ENCODE measurements at places on chromosomes 6 and 20.

- DNase-seq, result no peak
Observed at GRCh38 chr6:78400076-78400475, 467.3 kb upstream of the IRAK1BP1 start.

- DNase-seq, result no peak
Observed at GRCh38 chr6:104506429-104506828, 353.3 kb downstream of the HACE1 start.

- peak; percentile 56 for DNase-seq
Observed at GRCh38 chr20:1418350-1418749, 25.5 kb upstream of the FKBP1A start.

GRCh38 chr6:130966344-130966980 lies 96.6 kb downstream of the EPB41L2 start:
- DNase-seq, result no peak

DNA sequence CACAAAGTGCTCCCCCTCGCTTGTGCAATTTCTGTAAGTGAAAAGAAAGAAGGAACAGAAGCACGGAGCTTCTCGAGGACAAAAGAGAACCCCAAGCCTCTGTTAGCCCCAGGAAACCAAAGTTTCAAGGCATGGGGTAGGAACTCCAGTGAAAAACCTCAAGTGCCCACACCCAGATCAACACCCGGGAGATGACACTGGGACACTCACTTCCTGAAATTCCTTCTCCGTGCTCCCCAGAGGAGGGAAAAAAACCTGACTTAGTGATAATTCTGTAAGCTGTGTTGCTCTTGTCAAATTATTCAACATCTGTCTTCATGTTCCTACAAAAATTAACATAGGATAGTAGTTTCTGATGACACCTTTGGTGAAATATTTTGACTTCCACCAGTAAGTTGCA lies 4.6 kb downstream of the MDGA1 start:
- no peak for DNase-seq

GRCh38 chr20:20709887-20710286 lies 2.6 kb downstream of the RALGAPA2 start:
- no peak for DNase-seq

DNA sequence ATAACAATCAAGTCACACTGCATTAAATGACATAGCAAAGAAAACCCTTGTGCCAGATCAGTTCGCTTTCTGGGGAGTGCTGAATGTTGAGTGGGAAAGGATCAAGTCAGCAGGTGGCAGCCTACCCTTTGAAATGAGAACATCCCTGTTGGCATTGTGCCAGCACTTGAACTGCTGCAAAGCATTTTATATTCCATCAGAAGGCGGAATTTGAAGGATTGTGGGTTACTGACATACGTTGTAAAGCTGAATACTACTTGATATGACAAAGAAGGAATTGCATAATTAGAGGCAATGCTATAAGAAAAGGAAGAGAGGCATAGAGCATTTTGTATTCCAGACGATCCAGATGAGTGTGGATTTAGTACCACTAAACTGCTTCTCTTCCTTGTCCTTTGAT lies 26.5 kb downstream of the BCKDHB start:
- DNase-seq, result no peak

DNA sequence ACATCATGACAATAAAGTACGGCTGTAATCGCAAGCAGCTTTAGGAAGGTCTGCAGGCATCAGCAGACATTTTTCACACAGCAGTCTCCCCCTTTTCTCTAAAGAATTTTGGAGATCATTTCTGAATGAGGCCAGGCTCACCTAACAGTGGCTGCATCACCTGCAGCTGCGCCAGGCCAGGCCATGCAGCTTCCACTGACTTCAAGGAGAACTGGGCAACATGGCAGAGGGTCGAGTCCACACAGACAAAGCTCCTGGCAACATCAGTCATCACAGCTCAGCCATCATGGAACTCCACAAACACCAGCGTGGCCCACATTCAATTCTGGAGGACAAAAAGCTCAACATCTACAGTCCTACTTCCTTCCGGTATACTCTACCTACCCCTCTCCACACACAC lies 17.8 kb upstream of the FOXC1 start:
- DNase-seq, result no peak

DNA sequence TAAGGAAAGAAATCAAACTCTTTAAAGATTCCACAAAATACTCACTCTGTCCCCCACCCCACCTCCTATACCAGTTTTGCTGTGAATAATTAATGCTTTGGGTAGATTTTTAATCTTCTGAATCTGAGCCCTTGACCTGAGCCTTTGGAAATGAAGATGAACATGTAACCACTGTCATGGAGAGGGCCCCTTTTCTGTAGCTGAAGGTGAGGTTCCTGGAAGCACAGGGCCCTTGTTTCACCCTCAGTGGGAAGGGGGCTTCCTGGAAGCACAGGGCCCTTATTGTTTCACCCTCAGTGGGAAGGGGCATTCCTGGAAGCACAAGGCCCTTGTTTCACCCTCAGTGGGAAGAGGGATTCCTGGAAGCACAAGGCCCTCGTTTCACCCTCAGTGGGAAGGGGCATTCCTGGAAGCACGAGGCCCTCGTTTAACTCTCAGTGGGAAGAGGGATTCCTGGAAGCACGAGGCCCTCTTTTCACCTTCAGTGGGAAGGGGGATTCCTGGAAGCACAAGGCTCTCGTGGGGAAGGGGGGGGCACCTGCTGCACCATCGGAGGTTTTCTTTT lies 75.7 kb downstream of the DACT2 start:
- DNase-seq, result no peak

GRCh38 chr6:153511896-153512496 lies 380.9 kb upstream of the RGS17 start:
- DNase-seq, result peak; percentile 19

DNA sequence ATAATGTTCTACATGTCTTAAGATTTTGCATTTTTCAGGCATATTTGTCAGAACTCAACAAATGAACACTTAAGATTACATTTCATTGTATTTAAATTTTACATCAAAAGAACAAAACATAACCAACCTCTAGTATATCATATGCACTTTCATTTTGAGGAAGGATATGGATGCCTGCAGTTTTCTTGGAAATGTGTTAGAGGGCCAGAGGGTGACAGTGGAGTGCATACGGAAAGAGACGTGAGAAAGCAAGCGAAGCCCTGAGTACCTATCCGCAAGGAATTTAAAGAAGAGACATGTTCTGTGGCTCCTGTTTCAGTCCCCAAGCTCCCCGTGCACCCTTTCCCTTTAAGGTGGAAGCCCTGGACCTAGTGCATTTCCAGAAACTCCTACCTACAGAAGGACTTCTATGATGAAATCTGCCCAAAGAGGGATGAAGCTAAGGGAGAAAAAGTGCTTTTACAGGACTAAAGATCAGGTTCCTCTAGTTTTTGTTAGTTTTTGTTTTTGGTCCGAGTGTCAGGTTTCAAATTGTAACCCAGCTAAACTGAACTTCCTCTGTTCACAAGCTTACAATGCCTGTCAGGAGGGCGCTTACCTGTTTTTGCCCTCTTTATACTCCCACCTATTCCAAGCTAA lies 38.8 kb downstream of the EZR start:
- DNase-seq, result no peak

GRCh38 chr20:61560361-61560853 lies 308.3 kb downstream of the CDH4 start:
- DNase-seq, result peak; percentile 78

DNA sequence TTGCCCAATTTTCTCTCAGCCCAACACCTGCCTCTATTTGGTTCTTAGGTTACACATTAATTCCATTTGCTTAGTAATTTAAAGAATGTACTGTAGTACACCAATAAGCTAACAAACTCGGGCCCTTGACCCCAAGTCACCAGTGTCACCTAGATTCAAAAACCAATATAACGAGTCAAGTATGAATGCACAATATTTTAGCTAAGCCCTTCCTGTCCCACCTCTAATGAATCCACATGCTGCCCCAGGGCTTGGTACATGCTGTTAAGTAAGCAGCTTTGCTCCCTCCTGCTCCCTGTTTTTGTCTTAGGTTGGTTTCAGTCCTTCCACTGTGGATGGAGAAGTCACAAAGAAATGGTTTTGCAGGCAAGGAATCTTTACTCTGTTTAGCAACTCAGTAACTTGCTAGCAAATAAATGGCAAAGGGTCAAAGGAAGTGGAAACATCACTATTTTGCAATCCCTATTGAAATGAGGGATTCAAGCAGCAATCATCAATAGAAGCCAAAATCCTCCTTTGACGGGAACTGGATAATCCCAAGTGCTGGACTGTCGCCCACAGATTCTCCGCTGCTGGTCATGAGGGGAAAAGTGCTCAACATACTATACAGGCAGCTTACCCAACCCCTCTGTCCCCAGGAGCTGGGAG lies 5.0 kb upstream of the MPC1 start:
- no peak for DNase-seq

DNA sequence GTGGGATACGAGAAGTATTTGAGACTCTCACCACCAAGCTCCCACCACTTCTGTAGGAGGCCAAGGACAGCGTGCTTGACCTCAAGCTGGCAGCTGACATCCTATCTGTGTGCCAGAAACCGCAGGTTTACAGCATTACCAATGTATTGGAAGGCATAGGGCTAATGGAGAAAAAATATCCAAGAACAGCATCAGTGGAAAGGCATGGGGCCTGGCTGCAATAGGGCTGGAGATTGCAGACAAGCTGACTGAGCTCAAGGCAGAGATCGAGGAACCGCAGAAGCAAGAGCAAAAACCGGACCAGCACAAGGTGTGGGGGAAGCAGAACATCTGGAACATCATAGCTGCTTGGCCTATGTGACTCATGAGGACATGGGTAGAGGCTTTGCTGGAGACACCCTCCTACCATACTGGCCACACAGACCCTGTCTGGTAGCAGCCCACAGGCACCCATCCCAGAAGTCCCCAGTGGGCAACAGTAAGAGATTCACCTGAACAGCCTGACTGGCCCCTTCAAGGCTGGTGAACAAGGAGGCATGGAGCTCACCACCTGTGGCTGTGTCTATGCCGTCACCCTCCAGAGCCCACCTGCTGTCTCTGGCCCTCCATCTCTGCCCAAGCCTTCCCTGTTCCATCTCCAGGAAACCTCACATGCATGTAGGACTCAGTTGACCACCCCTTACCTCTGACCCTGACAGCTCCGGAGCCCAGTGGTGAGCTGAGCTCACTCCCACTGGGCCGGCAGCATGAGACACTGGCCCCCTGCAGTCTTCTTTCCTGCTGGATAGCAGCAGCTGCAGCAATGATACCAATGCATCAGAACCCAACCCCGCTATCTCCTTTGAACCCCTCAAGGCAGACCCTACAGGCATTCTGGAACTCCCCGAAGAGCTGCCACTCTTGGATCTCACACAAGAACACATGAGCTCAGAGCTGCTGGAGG lies 171.1 kb downstream of the KIF6 start:
- no peak for DNase-seq

GRCh38 chr6:21003780-21004541 lies 469.7 kb downstream of the CDKAL1 start:
- DNase-seq, result peak; percentile 68

- peak; percentile 100 for DNase-seq
Observed at GRCh38 chr6:90369024-90369519, 72.4 kb upstream of the BACH2 start.

GRCh38 chr6:142356884-142357225 lies 55.0 kb downstream of the ADGRG6 start:
- DNase-seq, result no peak

- no peak for DNase-seq
Observed at GRCh38 chr20:9110916-9111432, 42.1 kb downstream of the PLCB4 start.

Data from HS-5 (cell line).